ENCODE measurements at places on chromosomes 3 and 15.

GRCh38 chr3:154085071-154085470 lies 36.1 kb upstream of the ARHGEF26 start:
- no peak for DNase-seq

GRCh38 chr3:77931255-77932009 lies 891.5 kb downstream of the ROBO2 start:
- no peak for DNase-seq

GRCh38 chr15:56251315-56252095 lies 7.8 kb upstream of the RFX7 start:
- DNase-seq, result no peak

DNA sequence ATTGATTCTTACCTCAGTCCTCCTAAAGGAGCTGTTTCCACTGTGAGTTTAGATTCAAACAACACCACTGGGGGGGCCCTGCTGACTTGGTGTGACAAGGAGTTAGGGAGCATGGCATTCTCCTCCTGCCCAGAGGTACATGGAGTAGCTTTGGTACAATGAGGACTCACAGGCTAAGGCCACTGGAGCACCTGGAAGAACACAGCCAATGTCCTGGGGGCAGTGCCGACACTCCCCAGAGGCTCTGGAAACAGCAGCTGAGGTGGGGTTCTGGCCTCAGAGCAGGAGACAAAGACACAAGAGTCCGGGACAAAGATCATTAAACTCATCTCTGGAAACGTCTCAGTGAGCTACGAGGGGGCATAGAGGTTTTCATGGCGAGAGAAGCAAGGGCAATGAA lies 69.7 kb upstream of the POMGNT2 start:
- no peak for DNase-seq

- no peak for DNase-seq
These were observed 584.4 kb upstream of the TBL1XR1 start for GRCh38 chr3:177781686-177782161.

GRCh38 chr15:80456517-80457492 lies 52.6 kb downstream of the ARNT2 start:
- DNase-seq, result no peak

DNA sequence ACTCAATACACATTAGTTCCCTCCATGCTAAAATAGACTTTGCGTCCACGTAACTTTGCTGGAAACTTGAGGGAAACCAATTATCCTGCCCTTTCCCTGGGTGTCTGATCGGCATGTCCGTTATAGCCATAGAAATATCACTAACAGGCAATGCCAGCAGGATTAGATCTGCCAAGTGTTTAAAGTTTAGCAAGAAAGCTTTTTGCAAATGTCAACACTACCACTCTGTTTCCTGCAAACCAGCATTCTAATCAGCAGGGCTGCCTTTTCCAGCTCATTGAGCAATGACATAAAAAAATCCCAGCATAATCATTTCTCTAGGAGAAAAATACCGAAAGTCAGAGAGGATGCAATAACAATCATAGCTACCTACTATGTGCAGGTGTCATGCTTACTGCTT lies 60.9 kb downstream of the NOX5 start:
- DNase-seq, result no peak

DNA sequence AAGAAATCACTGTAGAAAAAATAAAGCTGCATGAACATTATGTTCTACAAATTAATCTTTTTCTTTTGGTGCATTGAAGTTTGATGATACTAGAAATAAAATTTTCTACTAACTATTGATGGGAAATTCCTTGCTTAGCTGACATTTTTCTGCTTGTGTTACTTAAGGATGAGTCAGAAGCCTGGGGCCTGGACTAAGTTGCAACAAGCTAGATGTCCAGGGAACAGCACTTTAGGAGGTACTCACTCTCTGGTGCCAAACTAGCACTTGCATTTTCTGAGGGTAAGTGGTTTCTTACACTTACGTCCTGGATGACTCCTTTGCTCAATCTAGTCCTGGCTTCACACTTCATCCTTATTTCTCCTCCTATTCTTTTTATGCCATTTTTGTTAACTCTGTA lies 945.1 kb downstream of the IGSF11 start:
- no peak for DNase-seq

DNA sequence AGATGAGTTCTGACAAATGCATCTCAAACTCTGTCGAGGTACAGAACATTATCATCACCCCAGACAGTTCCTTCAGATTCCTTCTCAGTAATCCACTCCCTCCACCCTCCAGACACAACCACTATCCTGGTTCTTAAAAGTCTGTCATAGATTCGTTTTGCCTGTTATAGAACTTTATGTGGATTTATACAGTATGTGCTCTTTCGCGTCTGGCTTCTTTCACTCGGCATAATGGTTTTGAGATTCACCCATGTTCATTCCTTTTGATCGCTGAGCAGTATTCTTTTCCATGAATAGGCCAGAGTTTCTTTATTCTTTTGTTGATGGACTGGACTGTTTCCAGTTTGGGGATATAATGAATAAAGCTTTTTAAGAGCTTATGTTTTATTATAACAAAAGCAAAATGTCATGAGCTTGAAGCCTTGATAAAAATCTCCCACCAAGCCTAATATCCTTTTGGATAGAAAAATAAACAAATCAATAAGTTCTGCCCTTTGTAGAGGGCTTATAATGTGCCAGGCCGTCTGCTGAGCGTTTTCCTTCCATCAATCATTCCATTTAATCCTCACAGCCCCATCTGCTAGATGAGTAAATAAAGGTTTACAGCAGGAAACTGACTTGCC lies 21.3 kb upstream of the RFTN1 start:
- no peak for DNase-seq

DNA sequence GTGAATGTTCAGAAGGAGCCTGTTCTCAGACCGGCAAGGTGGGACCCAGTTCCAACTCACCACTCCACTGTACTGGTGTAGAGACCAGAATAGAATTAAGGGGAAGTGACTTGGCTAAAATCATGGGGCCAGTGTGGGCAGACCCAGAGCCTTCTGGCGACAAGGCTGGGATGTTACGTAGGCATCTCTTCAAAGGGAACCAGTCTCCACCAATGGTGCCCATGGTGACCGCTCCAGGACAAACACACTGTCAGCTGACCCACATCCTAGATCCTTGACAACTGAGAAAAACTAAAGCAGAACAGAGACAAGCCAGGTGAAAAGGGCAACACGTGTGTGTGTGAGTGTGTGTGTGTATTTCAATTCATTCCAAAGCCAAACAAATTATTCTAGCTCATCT lies 321.7 kb upstream of the FRG2C start:
- no peak for DNase-seq

GRCh38 chr3:15315003-15315402 lies 17.4 kb downstream of the SH3BP5 start:
- no peak for DNase-seq

- no peak for DNase-seq
These were observed 21.9 kb downstream of the NRROS start for GRCh38 chr3:196661400-196661799.

- no peak for DNase-seq
These were observed 228 bp downstream of the GLT8D1 start for GRCh38 chr3:52705438-52705687.

DNA sequence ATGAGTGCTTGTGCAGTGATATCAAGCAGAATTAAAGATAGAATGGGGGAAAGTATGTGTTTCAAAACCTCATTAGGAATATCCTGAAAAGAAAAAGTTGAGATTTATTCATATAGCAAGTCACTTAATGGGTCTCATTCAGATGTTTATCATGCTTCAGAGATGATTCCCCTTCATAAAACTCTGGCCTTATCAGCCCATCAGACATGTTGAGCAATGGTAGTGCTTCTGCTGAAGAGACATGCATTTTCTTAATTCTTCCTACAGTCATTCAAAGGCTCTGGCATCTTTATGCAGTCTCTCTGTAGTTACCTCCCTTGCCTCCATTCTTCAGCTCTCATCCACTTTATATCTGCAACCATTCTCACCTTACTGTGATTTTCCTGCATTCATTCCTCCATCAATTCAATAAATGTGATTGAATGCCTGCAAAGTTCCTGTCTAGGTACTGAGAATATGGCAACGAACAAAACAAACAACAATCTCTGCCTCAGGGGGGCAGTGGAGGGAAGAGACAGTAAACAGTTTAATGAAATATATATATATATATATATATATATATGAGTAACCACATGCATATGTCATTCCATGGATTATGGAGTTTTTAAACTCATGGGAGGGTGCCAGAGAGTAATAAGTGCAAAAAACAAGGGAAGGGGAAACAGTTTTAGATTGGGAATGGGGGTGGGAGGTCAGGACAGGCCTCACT lies 138.5 kb downstream of the NECTIN3 start:
- DNase-seq, result no peak

All from cerebellar nuclear complex (tissue), 1 donor.